ENCODE measurements at places on chromosomes 6 and 20.

- no peak for DNase-seq
Measured at GRCh38 chr20:44362466-44362940, 7.0 kb downstream of the HNF4A start.

DNA sequence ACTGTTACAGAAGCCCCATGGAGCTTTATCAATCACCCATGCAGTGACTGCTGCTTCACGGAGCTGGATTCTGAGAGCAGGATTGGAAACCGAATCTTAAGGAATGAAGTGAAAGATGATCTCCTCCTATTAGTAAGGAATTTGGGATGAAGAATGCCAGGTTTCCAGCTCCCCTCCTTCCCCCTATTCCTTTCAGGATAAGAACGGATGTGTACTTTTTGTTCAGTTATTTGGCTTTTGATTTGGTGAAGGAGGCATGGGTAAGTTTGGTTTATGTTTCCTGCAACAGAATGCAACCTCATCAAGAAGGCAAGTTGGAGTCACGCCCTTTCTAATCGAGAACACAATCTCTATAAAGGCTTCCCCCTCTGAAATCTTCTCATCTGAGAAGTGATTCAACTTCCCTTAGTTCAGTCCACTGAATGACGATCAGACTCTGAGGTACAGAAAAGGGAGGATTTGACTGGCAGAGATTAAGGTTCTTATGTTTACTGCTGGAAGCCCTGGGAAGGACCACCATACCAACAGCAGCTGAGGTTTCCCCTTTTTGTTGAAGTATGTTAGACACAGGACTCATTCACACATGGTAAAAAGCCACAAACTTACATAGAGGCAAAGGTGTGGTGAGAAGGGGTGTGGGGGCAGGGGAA is 5.5 kb downstream of the ELMO2 start:
- no peak for DNase-seq

GRCh38 chr6:132465530-132466485 is 47.1 kb downstream of the STX7 start:
- no peak for DNase-seq

- DNase-seq = no peak
Measured at GRCh38 chr6:167973148-167973885, 24.2 kb upstream of the KIF25 start.

DNA sequence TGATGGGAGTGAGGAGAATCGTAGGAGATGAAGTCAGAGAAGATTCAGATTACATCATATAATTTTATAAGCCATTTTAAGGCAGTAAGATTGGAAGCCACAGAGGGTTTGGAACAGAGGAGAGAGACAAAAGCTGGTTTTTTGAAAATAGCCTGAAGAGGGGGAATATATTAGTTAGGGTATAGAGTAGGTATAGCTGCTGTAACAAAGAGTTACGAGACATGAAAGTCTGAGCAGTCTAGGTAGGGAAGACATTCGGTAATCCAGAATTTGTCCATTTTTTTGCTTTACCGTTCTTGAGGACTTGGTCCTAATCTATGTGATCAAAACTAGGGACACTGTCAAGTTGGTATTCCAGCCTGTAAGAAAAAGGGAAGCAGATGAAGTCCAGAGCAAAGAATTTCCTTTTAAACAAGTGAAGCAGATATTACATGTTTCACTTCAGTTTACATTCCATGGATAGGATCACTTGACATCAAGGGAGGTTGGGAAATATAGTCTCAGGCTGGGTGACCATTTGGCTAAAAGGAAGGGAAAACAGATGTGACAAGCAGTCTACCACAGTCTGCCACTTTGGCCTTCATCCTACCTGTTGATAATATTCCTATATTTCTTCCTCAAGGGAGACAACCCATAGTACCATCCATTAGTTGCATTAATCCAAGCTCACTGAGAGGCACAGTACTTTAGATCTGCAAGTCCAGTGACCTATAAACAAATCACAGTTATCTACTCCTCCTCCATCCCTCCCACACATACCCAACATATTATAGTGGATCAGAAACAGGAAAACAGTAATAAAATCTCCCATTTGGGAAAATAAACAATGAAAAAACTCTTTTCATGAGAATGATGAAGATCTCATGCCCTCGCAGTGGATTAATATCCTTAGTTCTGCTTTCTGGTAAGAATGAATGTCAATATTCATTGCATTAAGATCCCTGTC is 10.2 kb downstream of the FAM135A start:
- DNase-seq = no peak

DNA sequence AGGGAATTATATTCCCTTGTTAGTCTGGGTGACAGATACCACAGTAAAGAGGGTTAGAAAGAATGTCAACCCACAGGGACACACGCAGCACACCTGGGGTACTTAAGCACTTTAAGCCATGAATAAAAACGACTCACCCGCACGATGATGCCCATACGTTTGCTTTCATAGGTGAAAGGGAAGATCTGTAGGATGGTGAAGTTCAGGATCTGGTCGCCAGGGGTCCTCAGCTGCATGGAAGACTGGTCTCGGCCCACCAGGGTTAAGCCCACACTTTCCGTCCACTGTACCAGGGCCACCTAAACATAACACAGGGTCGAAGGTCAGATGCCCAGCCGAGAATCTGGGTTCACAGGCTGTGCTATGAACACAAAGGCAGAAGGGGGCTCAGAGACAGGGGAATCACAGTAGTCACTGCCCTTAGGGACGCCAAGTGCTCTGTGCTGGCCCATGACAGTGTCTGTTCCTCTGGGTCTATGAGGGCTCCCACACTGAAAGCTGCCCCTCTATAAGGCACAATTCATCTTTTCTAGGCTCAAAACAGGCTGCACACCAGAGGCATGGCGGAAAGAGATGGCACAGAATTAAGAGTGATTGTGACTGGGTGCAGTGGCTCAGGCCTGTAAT is 96.8 kb upstream of the NFATC2 start:
- peak; percentile 2 for DNase-seq

DNA sequence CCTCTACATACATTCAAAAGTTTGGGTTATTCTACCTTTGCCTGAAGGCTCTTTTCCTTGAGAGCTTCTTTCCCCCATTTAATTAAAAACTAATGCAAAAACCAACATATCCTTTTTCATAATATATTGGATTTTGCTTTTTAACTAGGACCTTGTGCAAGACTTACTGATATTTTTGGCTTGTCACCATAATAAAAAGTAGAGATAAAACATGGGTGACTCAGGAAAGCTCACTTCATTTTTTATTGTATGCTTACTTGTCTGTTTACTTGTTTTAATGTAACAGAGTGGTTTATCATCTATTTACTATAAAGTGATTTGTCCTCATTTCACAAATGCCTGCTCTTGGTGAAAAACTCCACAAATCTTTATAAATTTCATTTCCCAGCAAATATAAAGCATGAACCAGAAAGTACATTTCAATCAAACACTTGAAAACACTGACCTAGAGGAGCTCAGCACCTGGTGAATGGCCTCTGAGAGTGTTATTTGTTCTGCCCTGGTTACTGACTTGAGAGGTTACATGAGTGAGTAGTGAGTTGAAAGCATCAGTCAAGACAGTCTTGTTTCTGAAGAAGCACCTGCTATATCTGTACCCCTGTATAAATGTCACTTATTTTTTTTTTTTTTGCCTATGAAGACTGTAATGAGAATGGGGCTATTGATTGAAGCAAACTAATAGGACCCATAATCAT is 20.8 kb downstream of the ADGRG6 start:
- peak; percentile 56 for DNase-seq

DNA sequence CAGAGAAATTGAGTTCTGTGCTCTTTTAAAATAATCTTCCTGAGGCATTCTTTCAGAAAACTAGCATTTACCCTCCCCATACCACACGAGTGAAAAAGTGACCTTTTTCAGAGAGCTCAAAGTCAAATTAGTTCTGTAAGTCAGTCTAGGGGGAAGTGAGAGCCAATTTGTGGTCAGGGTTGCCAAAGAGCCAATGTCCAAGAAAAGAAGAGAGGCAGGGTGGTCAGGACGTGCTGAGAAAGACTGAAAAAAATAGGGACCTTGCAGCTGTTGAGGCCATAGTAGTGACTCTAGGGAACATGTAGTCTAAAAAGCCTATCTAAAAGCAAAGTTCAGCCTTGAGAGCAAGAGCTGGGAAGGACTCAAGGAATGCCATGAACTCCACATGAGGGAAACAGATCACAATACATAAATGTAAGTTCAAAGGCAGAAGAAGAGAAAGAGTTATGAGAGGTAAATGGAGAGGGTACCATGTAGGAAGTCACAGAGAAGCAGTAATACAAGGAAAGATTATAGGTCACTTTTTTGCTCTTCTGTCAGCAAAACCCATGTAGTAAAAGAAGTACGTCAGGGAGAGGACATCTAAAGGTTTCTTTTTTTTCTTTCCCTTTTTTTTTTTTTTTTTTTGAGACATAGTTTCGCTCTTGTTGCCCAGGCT is 565.1 kb upstream of the FLRT3 start:
- DNase-seq = no peak

- no peak for DNase-seq
Measured at GRCh38 chr6:74066168-74066871, 370.3 kb downstream of the CD109 start.

DNA sequence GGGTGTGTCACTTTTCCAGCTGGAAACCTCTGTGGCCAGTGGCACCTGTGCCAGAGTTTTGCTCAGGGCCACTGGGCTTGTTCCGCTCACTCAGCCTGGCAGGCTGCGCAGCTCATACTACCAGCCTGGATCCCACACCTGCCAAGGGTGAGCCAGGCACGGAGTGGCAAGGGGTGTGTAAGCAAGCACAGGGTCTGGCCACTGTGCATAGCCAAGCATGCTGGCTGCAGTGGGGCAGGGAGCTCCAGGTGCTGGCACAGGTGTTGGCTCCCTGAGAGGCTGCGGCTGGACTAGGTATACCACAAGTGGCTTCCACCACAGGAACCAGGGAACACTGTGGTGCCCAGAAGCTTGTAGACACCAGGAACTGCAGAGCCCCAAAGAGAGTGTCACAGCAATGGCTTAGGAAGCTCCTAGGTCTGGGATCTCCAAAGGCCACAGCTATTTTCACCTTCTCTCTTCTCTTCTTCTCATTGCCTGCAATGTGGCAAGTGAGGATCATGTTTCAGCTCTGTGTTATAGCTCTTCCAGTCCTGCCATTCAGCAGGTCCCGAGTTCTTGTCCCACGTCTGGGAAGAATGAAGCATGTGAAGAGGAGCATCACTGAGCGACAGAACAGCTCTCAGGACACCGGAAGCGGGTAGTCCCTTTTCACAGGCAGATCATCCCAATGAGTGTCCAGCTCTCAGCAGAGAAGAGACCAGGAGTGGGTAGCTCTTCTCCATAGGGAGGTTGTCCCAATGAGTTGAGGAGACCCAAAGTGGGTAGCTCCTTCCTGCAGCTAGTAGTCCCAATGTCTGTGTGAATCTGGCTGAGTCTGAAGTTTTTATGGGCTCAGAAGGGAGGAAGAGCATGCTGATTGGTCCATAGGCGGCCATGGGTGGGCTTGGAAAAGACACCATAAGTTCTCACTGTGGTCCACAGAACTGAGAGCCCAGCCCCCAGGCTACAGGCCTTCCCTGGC is 41.3 kb downstream of the WASF1 start:
- no peak for DNase-seq

- no peak for DNase-seq
Measured at GRCh38 chr6:161214722-161215121, 59.1 kb downstream of the AGPAT4 start.

DNA sequence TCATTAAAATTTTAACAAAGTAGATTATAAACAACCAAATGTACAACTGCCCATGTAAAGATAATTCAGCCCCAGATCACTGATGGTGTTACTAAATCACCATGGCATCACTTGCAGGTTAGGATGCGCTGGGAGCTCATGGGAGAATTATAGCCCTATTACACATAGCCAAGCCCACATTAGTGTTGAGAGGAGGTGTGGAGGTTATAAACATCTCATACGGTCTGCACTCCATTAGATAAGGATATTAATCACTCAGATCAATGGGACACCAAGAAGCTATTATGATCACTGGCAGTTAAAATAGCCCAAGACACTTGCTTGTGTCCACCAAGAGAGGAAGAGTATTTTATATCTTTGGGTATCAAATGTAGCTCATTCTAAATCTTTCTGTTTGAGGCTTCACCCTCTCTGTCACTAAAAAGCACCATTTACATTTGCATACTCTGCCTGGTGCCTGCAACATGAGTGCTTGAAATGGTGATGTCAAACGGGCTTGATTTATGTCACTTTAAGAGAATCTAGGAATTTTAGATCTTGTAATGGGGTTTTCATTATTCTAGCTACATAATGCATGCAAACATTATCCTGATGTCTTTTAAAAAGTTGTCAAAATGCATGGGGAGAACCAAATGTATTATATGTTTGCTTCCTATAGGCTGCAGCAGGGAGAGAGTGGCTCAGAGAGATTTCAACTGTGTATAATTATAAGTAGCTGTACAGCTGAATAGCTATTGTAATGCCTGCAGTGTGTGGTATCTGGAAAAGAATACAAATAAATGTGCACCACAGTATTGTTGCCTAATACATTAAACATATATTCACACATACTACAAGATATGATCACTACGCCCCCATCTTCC is 654.1 kb upstream of the MARCKS start:
- DNase-seq = no peak

- DNase-seq = no peak
Measured at GRCh38 chr6:148885925-148886845, 139.4 kb downstream of the UST start.

- DNase-seq = no peak
Measured at GRCh38 chr6:127385668-127386430, 42.4 kb upstream of the ECHDC1 start.

GRCh38 chr6:55023230-55023629 is 151.1 kb upstream of the HCRTR2 start:
- DNase-seq = no peak

GRCh38 chr6:8005136-8005535 is 59.1 kb downstream of the BLOC1S5 start:
- no peak for DNase-seq

DNA sequence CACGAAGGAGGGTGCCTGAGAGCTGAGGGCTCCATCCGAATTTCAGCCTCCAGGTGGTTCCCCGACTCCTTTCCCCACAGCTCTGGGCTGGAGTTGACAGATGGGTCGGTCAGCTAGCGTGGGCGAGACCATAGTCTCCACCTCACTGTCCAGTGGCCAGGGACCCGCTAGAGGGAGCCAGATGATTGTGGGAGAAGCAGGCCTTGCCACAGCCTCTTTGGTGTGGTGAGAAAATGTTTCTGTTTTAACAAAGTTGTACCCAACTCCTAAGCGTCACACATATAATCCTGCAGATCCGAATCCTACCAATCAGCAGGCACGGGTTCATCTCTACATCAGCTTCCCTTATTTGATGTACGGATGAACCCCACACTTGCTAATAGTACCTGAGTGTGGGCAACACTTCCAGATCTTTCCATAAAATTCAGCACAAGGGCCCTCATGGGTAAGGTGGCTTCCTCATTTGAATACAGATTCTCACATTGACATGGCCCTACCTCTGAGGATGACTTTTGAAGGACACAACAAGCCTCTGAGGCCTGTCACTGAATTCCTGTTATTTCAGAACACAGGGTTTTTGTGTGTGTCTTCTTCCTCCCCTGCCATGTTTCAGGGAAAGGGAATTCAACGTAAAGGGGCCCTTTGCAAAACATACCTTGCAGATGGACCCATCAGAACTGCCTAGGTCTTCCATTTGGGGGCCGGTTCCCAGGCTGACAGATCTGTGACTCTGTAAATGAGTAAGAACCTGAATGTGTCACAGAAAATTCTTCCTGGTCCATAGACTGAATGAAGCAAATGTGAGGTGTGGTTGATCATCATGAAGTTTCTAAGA is 103.2 kb upstream of the DUSP22 start:
- peak; percentile 47 for DNase-seq
